ENCODE measurements at places on chromosomes 7 and 10.

GRCh38 chr7:124074007-124074406 is 41.1 kb upstream of the TMEM229A start:
- DNase-seq, result no peak

DNA sequence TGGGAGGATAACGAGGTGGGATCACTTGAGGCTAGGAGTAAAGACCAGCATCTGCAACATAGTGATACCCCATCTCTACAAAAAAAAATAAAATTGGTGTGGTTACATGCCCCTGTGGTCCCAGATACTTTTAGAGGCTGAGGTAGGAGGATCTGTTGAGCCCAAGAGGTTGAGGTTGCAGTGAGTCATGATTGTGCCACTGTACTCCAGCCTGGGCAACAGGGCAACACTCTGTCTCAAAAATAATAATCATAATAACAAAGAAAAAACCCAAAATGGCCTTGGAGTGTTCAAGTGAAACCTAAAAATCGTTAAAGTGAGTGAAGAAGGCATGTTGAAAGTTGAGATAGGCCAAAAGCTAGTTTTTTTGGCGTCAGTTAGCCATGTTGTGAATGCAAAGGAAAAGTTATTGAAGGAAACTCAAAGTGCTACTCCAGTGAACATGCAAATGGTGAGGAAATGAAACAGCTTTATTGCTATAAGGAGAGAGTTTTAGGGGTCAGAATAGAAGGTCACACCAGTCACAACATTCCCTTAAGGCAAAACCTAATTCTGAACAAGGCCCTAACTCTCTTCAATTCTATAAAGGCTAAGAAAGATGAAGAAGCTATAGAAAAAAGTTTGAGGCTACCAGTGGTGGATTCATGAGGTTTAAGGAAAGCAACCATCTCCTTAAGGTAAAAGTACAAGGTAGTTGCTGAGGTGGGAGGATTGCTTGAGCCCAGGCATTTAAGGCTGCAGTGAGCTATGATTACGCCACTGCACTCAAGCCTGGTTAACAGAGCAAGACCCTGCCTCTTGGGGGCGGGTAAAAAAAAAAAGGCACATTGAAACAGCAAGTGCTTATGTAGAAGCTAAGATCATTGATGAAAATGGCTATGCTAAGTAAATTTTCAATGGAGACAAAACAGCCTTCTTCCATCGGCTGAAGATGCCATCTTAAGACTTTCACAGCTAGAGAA is 45.4 kb upstream of the STOX1 start:
- DNase-seq, result no peak

DNA sequence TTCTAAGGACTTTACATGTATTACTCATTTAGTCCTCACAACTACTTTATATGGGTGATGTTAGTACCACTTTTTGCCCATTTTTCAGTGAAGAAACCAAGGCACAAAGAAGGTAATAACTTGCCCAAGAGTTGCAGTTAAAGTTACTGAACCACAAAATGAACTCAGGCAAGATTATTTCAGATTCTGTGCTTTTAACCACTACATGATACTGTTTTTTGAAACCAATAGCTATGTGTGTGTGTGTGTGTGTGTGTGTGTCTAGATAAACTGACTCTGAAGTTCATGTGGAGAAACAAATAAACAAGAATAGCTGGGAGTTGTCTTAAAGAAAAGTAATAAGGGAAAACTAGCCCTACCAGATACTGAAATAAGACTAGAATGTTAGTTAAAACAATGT is 60.8 kb upstream of the OIT3 start:
- DNase-seq, result no peak

GRCh38 chr10:93838278-93838677 is 55.5 kb upstream of the SLC35G1 start:
- no peak for DNase-seq

GRCh38 chr7:50962962-50963374 is 180.3 kb upstream of the GRB10 start:
- DNase-seq, result no peak
